Brain pericyte (primary cell): ENCODE measurements at places on chromosomes 1 and 21.

DNA sequence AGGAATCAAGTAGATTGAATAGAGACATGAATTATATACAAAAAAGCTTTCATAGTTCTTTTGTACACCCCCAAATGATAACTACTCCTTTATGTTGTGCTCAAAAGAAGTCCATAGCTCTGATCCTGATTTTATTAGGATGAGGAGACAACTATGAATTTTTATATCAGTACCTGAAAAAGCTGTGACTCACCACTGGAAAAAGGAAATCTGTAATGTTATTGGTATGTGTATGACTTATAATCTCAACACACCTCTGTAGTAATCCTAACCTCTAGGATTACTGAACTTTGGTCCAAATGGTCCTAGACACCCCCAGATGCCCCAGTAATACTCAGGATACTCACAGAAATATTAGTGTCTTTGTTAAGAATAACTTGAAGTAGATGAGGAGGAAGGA is 10.2 kb downstream of the PRKAB2 start:
- DNase-seq: no peak

GRCh38 chr1:186304982-186305949 is 69.8 kb downstream of the TPR start:
- no peak for DNase-seq

DNA sequence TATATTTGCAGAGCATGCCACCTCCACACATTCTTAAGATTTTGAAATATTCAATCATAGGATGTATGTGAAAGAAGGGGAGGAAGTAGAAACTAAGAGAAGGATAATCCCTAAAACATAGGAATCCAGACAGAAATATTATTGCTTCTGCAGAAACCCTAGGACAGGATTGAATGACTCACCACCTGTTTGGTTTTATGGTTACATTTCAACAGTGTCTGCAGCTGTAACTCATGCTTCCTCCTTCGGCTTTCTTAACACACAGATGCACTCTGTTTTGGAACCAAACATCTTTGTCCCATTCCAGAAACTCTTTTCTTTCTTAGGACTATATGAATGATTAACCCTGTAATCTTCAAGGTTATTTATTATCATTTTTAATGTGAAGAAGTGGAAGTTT is 20.7 kb downstream of the RGS7 start:
- DNase-seq: no peak

DNA sequence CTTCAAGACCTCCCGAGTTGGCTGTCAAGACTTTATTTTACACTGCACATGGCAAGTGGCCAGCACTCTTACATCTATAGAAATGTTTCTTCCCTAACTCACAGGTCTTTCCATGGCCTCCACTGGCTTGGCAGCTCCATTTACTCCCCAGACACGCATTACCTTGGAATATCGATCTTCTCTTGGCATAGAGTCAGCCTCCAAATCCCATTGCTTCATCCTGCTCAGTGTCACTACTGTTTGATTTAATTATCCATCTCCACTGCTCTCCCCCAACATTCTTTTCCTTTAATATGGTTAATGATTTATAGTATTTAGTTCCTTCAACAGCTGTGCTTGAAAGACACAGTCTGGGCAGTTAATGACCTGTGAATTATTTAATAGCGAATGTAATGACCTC is 241.2 kb upstream of the MAP1LC3C start:
- DNase-seq: no peak

DNA sequence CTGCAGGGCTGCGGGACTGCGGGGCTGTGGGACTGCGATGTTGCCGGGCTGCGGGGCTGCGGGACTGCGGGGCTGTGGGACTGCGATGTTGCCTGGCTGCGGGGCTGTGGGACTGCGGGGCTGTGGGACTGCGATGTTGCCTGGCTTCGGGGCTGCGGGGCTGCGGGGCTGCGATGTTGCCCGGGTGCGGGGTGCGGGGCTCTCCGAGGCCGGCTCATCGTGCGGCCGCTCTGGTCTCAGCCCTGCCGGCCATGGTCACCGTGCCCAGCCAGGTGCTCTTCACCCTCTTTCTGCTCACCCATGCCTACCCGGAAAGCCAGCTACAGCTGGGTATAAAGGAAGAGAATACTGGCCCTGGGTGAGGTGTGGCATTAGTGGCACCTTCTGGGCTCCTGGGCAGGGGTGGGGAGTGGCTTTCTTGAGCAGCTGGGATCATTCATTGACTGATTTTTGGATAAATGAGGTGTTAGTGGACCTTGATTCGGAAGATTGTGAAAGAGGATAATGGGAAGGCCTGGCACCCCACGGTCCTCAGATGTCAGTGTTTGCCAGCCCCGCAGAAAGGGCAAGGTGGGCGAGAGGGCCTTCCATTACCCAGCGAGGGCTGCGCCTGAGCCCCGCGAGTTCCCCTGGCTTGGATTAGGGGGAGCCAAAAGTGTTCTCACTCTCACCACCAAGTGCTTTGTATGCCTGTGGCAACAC is 36.3 kb downstream of the COQ8A start:
- DNase-seq: no peak

DNA sequence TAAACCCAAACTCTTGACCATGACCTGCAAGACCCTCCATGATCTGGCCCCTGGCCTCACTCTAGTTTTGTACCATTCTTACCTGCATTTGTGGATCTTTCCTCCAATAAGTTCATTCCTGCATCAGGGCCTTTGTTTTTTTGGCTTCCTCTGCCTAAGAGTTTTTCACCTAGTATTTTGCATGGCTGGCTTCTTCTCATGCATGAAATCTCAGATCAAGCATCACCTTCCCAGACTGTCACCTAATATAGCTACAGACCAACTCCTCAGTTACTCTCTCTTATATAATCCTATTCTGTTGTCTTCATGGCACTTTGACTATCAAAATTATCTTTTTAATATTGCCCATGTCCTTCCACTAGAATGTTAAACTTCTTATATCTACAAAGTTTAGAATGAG is 54.2 kb downstream of the BTBD8 start:
- DNase-seq: no peak

DNA sequence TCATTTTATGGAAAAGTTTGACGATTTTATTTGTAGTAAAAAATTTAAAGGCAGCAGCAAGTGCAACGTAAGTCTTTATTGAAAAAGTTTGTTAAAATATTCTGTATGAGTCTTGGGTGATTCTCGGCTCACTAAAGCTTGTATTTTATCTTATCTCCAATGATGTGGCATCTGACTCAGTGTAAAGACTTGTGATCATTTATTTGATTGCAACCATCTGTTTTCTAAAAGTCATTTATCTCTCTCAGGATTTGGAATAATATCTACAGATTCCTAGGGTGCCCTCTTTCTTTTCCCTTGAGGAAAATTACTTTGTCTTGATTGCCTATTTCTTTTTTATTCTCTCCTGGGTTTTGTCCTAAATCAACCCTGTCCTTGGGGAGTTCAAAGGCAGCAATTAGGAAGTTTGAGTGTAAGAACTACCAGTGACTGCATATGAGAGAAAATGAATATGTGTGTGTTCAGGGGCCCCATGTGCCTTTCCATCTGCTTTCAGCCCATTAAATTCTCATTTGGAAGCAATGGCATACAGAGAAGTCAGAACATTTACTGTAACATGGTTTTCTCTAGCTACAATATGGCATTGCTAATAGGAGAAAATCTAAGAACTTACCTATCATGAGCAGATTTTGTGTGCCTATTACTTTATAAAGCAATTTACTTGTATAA is 575.0 kb upstream of the CHRM3 start:
- DNase-seq: no peak

- DNase-seq: no peak
Observed at GRCh38 chr1:94643819-94644218, 102.3 kb upstream of the F3 start.

DNA sequence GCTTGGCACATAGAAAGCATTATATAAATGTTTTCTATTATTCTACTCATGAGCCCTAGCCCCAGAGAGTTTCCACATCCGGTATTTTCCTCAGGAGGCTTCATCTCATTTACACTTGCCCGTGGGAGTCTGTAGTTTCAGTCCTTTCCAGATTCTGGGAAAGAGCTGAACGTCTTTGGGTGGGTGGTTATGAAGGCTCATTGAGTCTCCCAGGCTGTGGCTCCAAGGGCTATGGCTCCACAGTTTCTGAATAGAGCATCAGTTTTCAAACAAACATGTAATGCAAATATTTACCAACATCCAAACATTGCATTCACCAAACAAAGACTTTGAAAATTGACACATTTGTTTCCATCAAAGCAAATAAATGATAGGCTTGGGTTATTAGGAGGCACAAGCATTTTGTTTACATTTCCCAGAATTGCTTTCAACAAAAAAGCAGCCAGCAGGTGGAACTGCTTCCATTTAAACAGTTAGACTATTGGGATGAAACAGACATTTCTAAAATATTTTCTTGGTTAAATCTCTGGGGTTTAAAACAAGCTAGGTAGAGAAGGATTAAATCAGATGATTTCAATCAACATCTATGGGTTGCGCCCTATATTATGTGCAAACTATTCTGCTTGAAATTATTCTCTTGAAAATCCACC is 1.3 kb upstream of the LEMD1 start:
- DNase-seq: no peak

- no peak for DNase-seq
Observed at GRCh38 chr1:156910309-156910782, 10.1 kb upstream of the LRRC71 start.
